Stimulated activated CD8-positive, alpha-beta memory T cell treated with anti-CD3 and anti-CD28 coated beads, Interleukin-4, amount 100 ng/mL, for 1 hour (primary cell): ENCODE measurements at places on chromosomes 1 and 21.

DNA sequence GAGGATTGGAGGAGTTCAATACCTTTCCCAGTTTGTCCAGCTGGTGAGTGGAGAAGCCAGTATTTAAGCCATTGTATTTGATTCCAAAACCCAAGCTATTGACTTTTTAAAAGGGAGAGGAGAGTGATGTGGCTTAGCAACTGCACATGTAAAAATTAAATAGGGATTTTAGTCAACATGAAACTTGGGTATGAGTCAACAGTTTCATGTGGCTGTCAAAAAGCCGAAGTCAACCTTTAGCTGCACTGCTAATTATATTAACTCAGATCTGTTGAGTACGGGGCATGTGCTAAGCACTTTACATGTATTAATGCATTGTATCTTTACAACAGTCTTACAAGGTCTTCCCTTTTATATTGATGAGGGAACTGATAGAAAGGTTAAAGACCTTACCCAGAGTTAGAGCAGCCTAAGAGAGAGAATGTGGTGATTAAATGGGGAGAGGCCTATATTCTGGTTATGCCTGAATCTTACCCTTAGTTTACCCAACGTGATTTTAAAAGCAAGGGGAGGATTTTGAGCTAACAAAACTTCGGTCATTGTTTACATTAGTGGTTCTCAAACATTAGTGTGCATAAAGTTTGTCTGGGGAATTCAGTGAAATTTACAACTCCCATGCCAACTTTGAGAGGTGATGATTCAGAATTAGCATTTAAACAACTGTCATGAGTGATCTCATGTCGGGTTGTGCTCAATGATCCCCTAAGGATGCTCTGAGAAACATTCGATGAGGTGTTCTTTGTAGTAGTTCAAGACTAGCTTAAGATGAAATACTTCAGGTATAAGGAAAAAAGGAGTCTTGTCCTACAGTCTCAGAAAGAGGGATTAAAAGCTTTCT is 6.9 kb upstream of the SLC35F3 start:
- DNase-seq = no peak

DNA sequence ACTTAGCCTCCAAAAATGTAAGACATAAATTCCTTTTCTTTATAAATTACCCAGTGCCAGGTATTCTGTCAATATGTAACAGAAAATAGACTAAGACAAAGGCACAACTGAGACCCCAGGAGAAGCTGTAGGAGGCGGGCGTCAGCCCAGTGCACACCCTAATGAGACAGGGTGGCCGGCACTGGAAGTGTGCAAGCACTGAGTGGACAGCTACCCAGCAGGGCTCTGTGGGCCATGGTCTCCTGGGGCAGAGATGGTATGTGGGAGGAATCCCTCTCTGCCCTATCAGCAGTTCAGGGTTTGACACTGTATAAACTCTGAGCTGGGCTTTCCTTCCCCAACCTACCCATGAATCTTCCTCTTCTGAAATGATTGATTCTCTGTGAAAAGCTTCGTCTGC is 139.5 kb downstream of the GLIS1 start:
- no peak for DNase-seq

DNA sequence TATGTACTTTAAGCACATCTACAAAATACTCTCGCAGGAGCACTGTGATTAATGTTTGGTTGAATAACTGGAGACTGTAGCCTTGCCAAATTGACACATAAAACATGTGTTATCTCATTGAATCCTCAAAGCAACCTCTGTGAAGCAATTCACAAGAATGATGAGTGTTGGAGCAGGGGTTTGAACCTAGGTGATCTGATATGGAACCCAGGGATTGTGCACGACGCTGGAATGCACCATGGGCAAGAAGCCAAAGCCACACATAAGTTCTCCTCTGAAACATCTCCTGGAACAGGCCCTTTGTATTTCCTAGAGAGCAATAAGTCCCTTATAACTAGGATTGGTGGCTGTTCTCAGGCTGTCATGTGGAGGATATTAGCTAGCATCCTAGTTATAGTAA is 124.6 kb upstream of the IVNS1ABP start:
- DNase-seq = no peak

DNA sequence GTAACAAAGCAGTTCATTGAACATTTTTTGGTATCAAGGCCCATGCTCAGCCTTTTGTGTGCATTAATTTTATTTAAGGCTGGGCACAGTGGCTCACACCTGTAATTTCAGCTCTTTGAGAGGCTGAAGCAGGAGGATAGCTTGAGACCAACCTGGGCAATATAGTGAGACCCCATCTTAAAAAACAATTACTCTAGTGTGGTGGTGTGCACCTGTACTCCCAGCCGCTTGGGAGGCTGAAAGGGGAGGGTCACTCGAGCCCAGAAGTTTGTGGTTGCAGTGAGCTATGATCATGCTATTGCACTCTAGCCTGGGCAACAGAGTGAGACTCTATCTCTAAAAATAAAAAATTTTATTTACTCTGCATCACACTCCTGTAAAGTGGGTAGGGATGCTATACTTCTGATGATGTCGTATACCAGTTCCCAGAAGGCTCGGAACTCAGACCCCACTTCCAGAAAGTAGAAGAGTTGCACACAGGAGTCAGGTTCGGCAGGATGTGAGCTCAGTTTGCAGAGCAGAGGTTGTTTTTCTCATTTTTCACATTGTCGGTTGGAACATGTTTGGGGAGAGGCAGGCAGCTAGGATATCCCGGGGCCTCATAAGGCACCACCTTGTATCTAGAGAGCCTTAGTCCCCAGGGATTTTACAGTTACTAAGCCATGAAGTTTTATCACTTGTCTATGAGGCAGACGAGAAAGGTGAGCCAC is 144.6 kb downstream of the GALNT2 start:
- no peak for DNase-seq
